ENCODE measurements at places on chromosomes 1 and 21.

GRCh38 chr1:84704872-84705417 lies 14.7 kb upstream of the SSX2IP start:
- DNase-seq, result no peak

- no peak for DNase-seq
Observed at GRCh38 chr1:116769561-116769977, 15.3 kb downstream of the CD2 start.

DNA sequence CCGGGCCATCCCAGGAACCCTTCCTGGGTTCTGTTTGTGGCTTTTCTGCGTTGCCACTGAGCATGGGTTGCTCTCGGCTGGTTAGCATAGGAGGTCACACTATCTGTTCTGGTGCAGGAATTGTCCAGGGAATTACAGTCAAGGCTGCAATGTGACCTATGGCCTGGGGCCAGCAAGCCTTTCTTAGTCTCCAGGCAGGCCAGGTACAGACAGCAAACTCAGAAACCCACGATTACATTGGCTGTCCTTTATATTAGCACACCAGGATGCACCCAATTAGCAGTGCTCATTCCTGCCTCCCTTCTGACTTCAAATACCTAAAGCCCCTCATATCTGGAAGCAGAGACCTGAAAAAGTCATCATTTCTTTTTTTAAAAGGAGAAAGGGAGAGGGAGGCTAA lies 55.2 kb downstream of the CD247 start:
- no peak for DNase-seq

- no peak for DNase-seq
Observed at GRCh38 chr1:206421616-206422340, 48.5 kb upstream of the IKBKE start.

DNA sequence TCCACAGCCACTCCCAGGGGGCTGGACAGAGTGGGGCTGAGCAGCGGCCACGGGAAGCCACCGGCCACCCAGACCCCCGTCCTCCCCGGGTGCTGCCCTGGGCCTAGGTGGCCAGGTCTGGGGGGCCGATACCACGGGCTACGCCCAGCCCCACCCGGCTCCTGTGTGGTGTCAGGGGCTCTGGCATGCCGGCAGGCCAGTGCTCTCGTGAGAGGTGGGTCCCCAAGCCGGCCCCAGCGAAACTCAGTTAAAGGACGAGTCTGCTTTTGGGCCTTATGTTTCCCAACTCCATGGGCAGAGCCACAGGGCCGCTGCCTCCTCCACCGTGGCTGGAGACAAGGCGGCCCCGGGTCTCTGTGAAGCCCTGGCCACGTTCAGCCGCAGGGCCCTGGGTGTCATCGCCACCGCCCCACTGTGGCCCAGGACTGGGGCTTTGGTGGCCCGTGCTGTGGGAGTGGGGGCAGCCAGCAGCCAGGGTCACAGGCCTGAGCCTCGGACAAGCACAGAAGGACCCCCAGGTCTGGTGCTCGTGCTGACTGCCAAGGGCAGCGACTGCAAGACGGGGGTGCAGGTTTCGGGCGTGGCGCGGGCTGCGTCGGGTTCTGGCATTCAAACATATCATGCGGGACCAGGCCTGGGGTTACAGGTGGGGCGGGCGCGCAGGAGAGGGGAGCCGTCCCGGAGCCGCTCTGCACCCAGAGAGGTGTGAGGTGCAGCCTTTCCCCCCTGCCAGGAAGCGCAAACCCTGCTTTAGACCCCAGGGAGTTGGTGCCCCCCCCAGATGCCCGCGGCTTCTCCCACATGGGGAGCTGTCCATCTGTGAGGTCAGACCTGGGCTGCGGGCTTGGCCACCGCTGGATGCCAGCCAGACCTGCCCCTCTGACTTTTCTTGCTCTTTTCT lies 11.9 kb upstream of the C1orf159 start:
- DNase-seq, result no peak

- DNase-seq, result no peak
Observed at GRCh38 chr21:37231249-37231645, 35.9 kb downstream of the VPS26C start.

GRCh38 chr1:118073648-118074435 lies 111.2 kb downstream of the SPAG17 start:
- no peak for DNase-seq

- DNase-seq, result no peak
Observed at GRCh38 chr1:15943328-15943991, 32.4 kb downstream of the ZBTB17 start.

- DNase-seq, result no peak
Observed at GRCh38 chr1:153498746-153499145, 37.0 kb downstream of the S100A6 start.
